Adrenal gland (tissue), 19 donors: ENCODE measurements at places on chromosomes 6 and 20. TPM values are rescaled to one million over a fixed set of nuclear protein-coding genes. Genes with fewer than 3 reads are reported as not detected.
A peak's percentile ranks its signal among the peaks of the same experiment; 100 is the strongest.

GRM1 gene
- total RNA-seq = 0.08 TPM

MAD2L1BP gene
- 22.6 TPM for total RNA-seq

KCNK16 gene
- not detected for total RNA-seq

CRISP1 gene
- total RNA-seq = not detected

ANGPT4 gene
- 0.06 TPM for total RNA-seq

UNC5CL gene
- 0.54 TPM for total RNA-seq

SLC35D3 gene
- total RNA-seq = 4.8 TPM

SYTL3 gene
- total RNA-seq = 1.9 TPM

SLA2 gene
- 0.14 TPM for total RNA-seq

DNA sequence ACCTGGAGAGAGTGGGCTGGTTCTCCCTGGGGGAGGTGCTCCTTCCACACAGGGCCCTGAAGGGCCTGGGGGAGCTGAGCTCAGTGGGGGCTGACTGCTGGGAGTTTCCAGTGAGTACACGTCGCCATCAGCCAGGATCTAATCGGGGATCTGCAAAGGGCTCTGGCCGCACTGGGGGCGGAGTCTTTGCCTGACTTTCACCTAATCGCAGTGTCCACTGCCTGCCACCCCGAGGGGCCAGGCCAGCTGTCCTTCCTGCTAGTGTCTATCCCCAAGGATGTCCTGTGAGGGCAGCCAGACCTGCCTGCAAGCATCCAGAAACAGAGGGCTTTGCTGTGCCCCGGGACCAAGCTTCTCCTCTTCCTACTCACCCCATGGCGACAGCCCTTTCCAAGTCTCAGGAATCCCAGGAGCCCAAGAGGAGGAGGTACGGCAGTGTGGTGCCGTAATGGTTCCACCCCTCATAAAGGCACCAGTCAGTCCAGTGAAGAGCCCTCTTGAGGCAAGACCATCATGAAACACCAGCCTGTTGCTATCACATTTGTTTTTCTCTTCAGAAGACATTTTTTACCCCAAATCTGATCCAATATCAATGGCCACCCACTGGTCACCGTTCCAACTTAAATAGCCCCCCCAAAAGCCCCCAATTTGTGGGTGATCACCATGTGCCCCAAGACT lies 243.1 kb upstream of the ECI2 start:
- no peak for DNase-seq

GRCh38 chr20:21384308-21384892 lies 12.9 kb downstream of the NKX2-4 start:
- DNase-seq = no peak

- no peak for DNase-seq
Measured at GRCh38 chr6:158717341-158718330, 67.8 kb downstream of the SYTL3 start.

GRCh38 chr6:102774326-102774725 lies 1380.8 kb downstream of the GRIK2 start:
- no peak for DNase-seq

GRCh38 chr20:47863315-47863965 lies 78.2 kb upstream of the SULF2 start:
- no peak for DNase-seq

DNA sequence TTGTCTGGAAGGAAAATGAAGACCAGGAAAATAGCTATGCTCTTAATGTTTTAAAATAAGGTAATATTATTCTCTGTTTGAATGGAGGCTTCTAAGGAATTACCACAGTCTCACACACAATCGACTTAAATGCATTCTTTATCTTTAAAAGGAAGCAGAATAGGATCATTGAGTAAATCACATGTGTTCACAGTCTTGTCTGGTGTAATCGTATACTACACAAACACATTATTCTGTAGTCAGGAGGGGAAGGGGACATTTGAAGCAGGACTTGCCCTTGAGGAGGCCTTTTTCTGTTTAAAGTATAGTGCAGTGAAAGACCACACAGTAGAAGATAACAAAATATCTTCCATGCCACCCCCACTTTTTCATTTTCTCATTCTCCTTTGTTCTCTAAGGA lies 20.6 kb upstream of the REV3L start:
- DNase-seq = no peak

GRCh38 chr20:10876558-10876957 lies 202.8 kb upstream of the JAG1 start:
- no peak for DNase-seq

DNA sequence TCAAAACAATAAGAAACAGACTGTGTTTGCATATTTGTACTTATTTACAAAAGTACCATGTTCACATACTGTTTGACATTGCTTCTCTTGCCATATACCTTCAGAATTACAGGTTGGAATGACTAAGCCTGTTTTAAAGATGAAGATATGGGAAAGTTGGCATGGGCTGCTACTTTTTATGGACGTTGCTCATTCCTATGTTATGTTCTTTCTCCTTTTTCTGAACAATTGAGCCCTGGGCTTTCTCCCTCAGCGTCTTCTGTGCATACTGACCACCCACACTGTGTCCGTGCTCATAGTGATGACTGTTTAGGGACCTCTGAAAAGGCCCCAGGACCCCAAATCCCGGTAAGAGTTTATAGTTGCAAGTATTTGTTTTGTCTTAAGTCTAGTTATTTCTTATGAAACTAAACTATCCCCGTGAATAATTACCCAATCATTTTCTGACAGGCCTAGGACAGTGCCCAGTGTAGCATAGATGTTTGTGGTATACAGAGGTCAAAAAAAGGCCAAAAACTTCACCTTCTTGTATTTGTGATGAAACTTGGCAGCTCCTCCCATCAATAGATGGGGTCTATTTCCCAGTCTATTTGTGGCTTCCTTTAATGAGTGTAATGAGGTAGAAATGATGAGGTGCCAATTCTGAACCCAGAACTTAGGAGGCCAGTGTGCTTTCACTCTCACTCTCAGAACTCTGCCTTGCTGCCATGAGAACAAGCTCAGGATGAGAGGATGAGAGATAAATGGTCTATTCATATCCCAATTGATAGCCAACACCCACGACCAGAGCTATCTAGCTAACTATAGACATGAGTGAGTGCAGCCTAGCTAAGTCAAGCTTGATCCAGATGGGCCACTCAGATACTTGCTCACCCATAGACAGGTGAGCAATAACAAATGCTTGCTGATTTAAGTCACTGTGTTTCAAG lies 40.9 kb downstream of the GSTA4 start:
- no peak for DNase-seq

GRCh38 chr20:32588040-32588439 lies 2.9 kb upstream of the NOL4L start:
- DNase-seq = no peak

GRCh38 chr6:11011787-11012234 lies 32.3 kb downstream of the ELOVL2 start:
- DNase-seq = no peak

GRCh38 chr6:132153221-132153898 lies 202.2 kb upstream of the CCN2 start:
- no peak for DNase-seq

DNA sequence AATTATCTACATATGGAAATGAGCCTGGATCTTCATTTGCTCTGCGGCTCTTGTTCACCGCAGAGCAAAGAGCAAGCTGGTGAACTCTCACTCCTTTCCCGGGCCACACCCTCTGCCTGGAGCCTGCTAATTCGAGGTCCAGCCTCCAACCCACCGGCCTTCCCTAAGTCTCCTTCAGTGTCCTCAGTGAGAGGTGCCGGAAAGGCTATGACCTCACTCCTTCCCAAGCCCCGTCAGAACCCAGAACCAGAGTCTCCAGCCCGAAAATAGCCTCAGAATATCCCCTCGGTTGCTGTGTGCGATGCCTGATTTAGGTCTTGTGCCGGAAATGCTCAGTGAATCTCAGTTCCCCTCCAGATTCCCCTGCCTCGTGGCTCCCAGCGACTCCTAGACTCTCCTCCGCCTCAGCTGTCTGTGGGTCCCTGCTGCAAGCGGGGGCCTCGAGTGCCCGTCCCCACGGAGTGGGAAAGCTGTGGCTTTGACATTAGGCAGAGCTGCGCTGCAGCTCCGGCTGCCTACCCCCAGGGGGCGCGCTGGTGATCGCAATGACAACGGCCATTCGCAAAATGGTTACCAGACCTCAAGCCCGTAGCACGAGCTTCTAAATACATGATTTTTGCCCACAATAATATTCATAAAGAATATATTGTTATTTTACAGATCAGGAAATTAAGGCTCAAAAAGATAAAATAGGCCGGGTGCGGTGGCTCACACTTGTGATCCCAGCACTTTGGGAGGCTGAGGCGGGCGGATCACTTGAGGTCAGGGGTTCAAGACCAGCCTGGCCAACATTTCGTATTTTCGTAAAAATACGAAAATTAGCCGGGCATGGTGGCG lies 4.1 kb upstream of the BNIP5 start:
- peak; percentile 74 for DNase-seq

- DNase-seq = no peak
Measured at GRCh38 chr6:45900808-45901752, 114.6 kb downstream of the CLIC5 start.

GRCh38 chr6:16766836-16767745 lies 5.8 kb upstream of the ATXN1 start:
- no peak for DNase-seq

DNA sequence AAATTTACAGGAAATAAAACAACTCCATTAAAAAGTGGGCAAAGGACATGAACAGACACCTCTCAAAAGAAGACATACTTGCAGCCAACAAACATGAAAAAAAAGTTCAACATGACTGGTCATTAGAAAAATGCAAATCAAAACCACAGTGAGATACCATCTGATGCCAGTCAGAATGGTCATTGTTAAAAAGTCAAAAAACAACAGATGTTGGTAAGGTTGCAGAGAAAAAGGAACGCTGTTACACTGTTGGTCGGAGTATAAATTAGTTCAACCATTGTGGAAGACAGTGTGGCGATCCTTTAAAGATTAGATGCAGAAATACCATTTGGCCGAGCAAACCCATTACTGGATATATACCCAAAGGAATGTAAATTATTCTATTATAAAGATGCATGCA lies 858.0 kb upstream of the FLRT3 start:
- no peak for DNase-seq

- no peak for DNase-seq
Measured at GRCh38 chr6:26329763-26330511, 35.1 kb upstream of the BTN3A2 start.

DNA sequence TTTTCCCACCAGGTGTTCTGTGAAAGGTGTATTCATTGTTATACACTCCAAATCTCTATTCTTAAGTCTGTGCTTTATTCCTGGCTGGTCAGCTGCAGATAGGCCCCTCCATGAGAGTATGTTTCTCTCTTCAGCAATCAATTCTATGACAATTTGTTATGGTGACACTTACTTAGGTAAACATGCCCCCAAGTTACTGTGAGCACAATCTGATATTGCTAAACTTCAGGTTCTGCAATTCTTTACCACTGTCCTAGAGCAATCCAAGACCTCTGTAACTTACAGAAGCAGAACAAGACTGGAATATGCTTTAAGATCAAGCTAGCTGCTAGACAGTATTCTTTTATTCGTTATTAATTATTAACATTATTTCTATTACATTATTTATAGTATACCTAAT lies 391.9 kb downstream of the FRK start:
- DNase-seq = no peak

DNA sequence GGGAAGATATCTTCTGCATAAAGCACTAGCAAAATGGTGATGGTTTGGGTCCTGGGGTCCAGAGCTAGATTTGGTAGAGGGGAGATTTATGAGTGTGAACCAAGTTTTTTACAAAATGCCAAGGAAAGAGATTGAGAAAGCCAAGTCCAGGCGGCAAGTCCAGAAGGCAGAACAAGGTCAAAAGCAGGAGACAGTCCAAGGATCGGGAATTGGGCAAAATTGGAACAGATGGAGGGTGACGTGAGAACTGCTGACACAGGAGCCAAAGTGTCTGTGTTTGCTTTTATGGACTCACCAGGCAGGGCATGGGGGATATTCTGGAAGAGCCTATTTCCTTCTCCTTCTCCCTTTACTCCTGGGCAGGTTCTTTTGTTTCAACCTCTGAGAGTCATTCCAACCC lies 4.1 kb downstream of the NHLRC1 start:
- DNase-seq = no peak

DNA sequence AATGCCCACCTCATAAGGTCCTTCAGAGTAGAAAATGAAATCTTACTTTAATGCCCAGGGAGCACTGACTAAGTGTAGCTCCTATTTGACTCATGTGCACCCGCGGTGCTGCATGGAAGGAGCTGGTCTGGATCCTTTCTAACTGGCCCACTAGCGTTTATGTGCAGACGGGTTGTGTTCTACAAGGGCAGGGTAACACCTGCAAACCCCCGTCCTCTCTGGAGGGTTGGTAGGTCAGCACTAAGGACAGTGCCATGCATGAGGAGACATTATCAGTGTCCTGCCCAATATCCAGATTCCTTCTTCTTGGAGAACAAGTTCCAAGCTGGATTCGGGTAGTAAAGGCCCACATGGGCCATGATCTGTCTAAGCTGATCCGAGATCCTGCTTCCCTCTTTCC lies 140.3 kb downstream of the ANKRD60 start:
- DNase-seq = no peak

DNA sequence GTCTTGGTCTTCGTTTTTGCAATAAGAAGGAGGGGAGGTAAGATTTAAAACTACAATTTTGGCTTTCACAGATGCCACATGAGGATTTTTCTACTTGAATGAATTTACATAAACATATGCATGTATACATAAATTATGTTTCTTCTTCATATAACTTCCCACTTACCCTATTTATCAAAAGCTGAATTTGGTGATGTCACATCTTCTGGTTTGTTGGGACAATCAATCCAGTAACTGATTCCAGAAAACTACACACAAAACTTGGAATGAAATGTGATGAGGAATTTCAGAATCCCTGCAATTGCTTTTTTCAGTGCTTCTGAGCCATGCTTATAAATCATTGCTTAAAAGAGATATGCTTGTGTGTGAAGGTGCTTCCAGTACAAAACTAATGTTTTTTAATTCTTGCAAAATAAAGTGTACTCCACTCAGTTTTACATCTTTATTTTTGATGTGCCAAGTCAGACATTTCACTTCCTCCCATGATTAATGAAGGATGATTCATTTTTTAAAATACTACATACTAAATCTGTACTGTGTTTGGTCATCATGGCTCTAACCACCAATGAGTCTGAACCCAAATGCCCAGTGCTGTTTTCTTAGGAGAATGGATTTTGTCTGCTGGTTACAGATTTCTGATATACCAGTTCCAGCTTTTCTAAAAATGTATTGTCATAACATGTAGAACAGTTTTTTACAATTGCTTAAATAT lies 32.1 kb upstream of the RIN2 start:
- DNase-seq = no peak

- DNase-seq = peak; percentile 15
Measured at GRCh38 chr6:121382467-121383121, 48.3 kb upstream of the TBC1D32 start.
